Uterus (tissue), 4 donors: ENCODE measurements at places on chromosomes 12 and 14. TPM values are rescaled to one million over a fixed set of nuclear protein-coding genes. Genes with fewer than 3 reads are reported as not detected.

DNA sequence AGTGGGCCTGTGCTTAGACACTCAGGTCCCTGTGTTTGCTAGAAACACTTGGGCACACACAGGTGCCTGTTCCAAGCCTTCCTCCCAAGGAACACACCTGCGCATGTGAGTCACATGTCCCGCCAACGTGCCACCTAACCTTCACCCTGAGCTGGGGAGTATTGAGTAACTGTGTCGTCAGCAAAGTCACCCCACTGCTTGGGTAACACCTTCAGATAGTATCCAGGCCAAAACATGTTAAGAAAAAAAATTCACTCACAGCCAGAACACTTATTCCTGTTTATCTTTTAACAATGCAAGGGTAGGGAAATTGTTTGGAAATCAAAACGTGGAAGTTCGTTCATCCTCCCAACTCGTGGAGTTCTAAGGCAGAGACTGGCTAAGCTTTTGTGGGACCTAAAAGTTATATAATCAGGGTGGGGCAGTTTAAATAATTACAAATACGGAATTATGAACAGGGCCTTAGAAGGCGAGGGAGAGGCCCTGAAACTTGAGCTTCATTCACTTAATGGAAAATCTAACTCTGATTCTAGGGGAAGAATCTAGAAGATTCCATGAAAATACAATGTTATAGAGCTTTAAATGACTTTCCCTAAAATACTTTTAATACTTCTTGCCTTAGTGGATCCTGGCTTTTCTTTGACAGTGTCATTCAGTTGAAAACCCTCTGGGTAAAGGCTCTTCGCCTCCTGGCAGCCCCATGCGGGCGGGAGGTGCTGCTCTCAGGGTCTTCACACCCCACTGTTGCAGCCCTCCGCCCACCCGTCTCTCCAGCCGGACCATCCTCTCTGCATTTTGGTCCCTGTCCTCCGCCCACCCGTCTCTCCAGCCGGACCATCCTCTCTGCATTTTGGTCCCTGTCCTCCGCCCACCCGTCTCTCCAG, 30.3 kb upstream of the ADIPOR2 start:
- peak; percentile 65 for DNase-seq

GRCh38 chr12:106001837-106002218, 136.9 kb downstream of the NUAK1 start:
- DNase-seq = no peak

DNA sequence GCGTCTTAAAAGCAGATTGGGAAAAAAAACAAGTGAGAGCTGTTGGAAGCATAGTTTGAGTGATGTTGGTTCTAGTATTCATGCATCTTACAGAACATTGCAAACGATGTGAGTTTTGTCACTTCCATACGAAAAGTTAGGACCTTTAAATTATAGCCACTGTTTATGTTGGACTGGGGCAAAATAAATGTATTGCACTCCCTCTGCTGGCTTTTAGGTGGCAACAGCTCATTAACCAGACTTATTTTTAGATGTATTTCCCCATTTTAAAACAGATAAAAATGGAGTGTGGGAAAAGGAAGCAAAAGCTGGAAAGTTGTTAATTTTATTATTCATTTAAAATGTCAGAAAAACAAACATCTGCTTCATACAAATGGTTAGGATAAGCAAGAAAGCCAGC, 111.9 kb downstream of the LGR5 start:
- no peak for DNase-seq

DNA sequence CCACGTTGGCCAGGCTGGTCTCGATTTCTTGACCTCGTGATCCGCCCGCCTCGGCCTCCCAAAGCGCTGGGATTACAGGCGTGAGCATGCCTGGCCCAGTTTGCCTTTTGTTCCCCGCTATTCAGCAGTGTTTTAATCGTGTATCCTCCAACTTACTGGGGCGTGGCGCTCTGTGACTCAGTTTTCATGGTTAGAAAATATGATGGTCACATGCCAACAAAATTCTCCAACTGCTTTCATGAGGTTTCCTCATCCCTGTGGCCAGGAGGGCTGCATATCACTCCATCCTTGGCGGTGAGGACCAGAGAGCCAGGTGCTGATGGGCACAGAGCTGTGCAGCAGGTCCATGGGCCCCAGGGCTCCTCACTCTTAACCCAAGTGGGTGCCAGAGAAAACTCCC, 33.0 kb upstream of the PRMT8 start:
- no peak for DNase-seq

DNA sequence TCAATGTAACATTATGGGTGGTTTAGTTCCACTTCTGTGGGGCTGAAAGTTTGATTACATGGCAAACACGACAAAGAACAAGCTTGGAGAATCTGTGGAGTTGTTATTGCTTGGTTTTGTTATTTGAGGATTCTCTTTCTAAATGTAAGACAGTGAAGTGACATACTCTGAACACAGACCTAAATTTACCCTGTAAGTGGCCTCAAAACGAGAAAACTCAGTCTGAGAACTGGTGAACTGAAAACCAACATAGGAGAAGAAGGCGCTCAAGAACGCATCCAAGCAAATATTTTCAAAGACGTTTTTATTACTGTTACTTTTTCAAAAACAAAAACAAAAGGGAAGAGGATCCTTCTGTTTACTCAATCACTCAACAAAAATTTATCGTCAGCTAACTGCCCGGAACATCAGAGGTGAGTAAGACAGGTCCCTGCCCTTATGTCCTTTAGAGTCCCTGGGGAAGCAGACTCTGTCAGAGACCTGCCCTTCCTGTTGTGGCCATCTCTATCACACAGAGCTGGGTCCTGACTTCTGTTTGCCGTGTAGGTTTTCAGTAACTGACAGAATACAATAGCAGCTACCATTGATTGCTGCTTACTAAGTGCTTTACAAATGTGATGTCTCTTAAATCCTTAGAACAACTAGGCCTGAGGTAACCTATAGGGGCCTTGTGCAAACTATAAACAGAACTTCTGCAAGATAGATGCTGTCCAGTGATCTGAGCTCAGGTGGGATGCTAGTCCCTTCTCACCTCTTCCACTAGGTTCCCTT, 79.3 kb upstream of the C12orf71 start:
- DNase-seq = no peak

- DNase-seq = peak; percentile 96
Measured at GRCh38 chr12:102061560-102062418, at the start of gene WASHC3. WASHC3 (minus strand) TSS chr12:102061991; CDS start chr12:102061962, 29 bp downstream.

DNA sequence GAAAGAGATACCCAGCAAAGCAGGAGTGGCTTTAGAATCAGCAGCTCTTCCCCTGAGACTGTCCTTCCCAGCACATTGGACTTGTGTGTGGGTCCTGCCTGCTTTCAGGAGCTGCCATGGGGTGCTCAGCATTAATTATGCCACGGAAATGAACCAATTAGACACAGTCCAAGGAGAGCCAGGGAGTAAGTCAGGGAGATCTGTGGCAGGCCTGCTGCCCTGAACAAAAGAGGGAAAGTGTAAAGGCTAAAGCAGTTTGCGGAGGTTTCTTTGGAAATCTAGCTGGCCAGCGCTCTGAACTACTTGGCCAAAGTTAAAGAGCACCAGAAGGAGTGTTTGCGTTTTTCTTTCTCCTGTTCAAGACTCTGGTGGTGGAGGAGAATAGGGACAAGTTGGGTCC, 65.7 kb upstream of the SRSF5 start:
- no peak for DNase-seq

DNA sequence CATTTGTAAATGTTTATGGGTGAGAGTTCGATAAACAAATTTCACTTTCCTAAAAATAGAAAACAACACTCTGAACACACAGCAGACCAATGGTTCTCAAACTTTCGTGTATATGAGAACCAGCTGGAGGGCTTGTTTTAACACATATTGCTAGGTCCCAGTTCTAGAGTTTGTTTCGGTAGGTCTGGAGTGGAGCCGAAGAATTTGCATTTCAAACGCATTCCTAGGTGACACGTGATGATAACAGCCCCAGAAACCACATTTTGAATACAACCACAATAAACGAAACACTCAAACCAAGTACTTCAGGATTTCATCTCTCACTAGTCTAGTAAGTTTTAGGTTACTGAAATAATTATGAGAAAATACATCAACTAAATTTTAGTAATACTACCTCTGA, 17.1 kb downstream of the SEC23A start:
- DNase-seq = no peak

DNA sequence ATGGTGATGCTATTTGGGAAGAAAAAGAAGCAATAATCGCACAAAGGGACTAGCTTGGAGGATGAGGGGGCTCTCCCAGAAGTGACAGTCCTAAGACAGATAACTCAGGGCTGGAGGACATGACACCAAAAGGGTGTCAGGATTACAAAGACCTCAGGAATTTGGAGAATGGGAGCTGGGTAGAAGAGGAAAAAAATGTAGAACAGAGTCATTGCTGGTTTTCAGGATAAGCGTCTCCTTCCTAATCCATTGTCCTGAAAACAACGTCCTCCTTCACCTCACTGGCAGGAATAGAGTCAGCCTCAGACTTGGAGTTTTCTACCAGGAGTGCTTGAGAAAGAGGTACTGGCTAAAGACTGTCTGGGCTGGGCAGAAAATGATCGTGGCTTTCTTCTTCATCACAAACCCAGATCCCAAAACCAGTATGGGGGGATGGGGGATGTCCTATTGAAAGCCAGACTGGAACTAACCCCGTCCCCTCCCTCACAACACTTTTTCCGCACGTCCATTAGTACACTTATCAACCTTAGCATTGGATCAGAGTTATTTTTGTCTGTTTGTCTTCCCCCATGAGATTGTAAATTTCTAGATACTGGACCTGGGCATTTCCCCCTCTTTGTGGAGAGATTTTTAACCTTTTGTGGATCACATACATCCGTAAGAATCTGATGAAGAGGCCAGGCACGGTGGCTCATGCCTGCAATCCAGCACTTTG, 14.3 kb downstream of the B4GALNT3 start:
- no peak for DNase-seq

- no peak for DNase-seq
Measured at GRCh38 chr12:33786532-33786931, 235.8 kb upstream of the ALG10 start.

DNA sequence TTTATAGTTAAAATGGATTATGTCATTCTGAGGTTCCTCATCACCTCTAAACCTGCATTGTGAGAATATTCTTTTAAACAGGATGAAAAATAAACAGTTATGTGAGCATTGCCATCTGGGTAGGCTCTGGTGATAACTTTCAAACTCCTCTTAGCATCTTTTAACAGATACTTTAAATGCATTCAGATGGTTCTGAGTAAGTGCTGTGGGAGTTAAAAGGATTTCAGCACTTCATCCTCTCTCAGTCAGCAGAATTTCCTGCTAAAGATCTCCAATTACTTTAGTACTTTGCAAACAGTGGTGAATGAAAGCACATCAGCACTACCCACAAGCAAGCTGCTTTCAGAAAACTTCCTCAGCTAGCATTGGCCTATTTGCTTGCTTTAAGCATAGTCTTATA, 59.3 kb upstream of the TMTC1 start:
- no peak for DNase-seq

- no peak for DNase-seq
Measured at GRCh38 chr12:51183816-51184215, 10.9 kb upstream of the TFCP2 start.

- no peak for DNase-seq
Measured at GRCh38 chr12:87529413-87529812, 499.8 kb downstream of the C12orf50 start.

DNA sequence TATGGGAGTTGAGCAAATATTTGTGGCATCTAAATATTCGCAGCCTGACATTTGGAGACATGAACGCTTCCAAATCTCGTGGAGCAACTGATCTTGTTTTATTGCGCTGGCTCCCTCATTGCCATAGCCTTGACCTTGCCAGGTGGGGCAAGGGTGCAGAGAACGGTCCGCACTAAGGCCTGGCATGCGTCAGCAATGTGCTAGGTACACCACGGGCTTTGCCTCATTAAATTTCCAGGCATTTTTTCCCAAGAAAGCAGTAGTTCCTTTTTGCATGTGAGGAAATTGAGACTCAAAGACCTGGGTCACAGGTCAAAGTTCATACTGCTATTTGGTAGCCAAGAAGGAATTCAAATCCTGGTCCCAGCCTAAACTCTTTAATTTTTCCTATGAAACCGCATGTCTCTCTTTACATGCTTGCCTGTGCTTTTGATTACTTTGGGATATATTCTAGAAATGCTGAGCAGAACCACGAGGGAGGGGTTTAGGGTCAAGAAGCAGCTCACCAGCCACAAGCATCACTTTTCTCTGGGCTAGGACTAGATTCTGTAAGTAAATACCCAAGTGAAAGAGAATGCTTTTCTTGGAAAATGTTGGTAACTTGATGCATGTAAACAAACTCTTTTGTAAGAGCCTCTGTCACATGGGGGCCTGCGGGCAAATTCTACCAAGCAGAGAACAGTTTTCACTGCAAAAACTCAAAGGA, 891.6 kb downstream of the VRK1 start:
- DNase-seq = no peak

DNA sequence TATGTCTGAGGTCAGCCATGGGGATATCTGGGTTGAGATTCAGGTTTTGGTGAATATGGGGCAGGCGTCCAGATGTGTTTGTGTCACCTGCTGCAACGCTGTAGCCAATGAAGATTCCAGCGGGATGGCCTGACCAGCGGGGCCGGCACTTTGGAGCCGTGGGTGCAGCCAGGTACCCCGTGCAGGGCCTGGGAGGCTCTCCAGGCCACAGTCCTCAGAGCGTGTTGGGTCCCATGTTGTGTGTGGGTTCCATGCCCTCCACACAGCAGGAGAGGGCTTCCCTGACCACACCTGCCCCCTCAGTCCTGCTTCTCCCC, 2.8 kb upstream of the TEX22 start:
- no peak for DNase-seq

DNA sequence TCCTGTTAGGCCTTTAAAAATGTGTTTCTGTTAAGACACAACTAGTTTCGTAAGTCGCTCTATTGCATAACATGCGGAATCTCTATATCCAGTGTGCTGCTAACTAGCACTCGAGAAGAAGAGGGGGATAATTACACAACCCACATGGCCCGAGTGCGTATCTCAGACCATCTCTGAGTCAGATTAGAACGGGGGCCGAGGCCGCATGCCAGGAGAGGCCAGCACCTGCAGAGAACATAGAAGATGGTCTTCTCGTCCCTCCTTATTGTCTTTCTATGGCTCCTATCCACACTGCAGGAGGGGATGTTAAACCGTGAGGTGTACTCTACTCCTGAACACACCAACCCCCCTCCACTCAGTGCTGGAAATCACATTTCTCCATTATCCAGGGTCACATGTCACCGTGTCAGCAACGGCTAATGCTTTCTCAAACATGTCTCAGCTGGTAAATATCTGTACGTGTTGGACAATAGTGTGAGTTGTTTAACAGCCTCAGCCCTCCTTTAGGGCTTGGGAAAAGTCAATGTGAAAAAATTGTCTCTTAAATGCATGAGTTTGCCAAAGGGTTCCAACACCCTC, 56.3 kb downstream of the CCDC88C start:
- DNase-seq = no peak

TAS2R9 gene
- 0.28 TPM for total RNA-seq

GPR137C gene
- not detected for total RNA-seq

FOXA1 gene
- total RNA-seq = not detected

IFI27L2 gene
- total RNA-seq = 29.9 TPM

PCED1B gene
- 9.5 TPM for total RNA-seq

CDC42BPB gene
- 138 TPM for total RNA-seq

WNT5B gene
- 7.2 TPM for total RNA-seq
